ENCODE measurements at places on chromosomes 5 and 9.

- DNase-seq: no peak
Observed at GRCh38 chr9:104772714-104773510, 9.0 kb downstream of the NIPSNAP3B start.

DNA sequence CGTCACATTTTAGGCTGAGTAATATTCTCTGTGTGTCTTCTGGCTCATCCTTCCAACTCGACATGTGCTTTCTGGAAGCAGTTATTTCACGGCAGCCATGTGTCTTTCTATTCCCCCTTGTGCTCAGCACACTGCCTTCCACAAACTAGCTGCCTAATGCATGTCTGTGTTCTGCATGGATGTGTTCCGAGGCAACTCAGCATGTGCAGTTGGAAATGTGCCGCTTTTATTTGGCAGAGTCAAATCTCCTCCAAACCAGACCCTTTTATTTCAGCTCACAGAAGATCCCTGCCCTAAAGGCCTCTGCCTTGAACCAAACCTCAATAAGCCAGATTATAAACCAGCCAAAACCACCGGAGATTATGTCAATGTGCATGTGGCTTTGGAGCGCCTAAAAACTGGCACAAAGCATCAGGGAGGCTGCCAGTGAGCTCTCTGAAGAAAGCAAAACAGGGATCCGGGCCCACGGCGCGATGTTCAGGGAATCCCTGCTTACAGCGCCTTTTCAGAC is 360.2 kb downstream of the DEPDC1B start:
- DNase-seq: no peak

GRCh38 chr5:131229623-131230022 is 34.2 kb upstream of the CDC42SE2 start:
- no peak for DNase-seq

DNA sequence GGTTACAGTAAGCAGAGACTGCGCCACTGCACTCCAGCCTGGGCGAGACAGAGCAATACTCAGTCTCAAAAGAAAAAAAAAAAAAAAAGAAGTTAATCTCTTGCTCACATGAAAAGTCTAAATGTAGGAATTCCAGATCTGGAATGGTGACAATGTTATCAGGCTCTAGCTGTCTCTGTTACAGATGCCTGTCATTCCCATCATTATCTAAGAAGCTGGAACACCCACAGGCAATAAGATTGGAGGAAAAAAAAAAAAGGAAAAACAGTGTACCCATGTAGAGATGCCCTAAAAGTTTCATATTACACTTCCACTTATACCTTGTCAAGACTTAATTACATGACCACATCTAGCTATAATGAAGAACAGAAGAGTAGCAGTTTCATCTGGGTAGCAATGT is 38.2 kb downstream of the PTBP3 start:
- DNase-seq: no peak
